ENCODE measurements at places on chromosomes 12 and 14.

DNA sequence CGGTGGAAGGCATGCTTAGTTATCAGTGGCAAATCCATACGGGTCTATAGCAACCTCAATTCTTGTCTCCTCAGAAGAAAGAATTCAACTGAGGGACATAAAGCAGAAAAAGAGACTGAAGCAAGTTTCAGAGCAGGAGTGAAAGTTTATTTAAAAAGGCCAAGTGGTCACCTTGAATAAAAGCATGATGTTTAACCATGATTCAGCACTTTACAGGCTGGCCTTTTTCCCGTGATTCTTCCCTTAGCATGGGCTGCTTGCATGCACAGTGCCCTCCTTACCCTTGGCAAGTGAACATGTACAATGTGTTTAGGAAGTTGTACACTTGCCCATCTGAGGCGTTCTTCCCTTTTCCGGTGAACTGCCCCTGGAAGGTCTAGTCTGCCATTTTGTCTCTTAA is 225.3 kb downstream of the ATP23 start:
- DNase-seq: no peak

DNA sequence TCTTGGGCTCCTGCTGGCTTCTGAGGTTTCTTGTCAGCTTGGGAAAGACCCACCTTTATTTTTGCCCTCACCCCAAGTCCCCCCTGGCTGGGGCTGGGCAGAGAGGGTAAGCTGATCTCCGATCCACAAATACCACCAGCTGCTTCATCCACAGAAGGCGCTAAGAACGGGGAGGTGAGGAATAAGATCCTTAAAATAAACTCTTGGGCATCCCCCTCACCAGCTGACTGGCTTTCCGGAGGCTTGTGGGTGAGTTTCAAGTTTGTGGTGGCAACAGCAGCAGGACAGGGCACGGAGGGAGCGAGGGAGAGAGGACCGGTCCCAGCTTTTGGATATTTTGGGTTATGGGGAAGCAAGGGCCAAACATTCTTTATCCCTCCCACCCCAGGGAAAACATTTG is 20.8 kb upstream of the HSPB8 start:
- DNase-seq: no peak

- DNase-seq: no peak
Observed at GRCh38 chr12:62767496-62767895, 167.5 kb downstream of the PPM1H start.

- no peak for DNase-seq
Observed at GRCh38 chr12:115749071-115749841, 528.2 kb downstream of the MED13L start.

DNA sequence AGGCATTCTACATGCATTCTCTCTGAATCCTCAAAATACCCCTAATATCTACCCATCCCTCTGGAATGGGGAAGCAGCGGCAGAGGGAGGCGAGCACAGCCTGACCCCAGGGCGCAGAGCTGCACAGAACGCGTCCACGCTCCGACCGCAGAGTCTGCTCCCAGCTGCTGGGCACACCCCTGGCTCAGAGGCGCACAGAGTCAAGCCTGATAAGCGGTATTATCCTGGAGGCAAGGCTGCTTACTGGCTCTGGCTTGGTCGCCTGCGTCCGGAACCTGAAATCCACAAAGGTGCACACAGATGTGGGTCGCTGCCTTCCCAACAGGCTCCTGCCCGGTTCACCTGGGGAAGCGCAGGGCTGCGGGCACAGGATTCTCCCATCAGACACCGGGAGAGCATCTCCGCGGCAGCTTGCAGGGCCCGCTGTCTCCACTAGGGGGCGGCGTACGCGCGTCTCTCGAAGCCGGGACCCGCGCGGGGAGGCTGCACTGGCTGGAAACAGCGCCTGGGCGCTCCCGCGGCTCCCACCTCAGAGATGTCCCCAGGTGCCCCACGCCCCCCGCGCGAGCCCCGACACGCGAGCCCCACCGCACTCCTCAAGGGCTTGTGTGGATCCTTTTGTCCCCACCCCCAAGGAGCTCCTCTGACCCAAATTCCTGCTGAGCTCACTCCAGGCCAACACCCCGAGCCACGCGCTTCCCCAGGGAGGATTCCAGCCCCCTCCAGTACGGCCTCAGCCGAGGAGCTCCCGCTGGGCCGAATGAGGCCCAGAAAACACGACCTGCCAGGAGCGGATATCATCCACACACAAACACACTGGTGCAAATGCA is 120.1 kb upstream of the FZD10 start:
- peak; percentile 83 for DNase-seq

- DNase-seq: no peak
Observed at GRCh38 chr12:52164624-52165023, 27.2 kb downstream of the KRT80 start.

DNA sequence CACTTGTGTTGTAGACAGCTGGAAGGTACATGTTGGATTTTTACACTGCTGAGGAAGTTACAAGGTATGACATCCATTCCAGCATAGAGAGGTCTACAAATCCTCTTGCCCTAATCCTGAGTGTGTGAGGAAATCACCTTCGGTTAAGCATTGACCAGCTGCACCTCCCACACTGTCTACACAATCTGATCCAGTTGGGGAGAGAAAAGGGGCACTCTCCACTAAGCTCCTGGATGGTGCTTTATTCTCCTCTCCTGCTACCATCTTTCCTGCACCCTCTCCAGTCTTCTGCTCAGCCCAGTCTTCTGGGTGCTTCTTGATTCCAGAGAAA is at the start of gene OR6J1:
Gene OR6J1, minus strand, starts transcription at position 48 of the 331 bp plus-strand sequence. CDS start 9,541 bp downstream, outside the sequence.
- no peak for DNase-seq

DNA sequence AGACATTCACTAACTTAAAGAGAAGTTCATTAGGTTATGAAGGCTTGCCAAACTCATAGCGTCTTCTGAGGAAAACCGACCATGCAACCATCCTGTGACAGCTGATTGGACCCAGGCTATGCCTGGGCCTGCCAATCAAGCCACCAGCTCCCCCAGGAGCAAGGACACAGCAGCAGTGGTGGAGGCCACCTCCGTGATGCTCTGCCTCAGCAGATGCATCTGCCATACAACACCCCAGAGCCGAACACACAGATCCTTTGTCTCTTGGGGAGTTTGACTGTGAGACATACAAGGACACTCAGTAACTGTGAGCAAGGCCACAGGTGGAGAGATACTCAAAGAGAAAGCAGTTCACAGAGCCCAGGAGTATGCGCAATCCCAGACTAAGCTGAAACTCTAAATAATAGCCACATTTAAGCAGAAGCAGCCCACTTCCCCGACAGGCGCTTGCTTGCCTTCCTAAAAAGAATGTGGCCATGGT is 10.0 kb upstream of the CNIH1 start:
- no peak for DNase-seq

GRCh38 chr14:21822109-21822508 is 148.5 kb upstream of the OR4E1 start:
- DNase-seq: no peak

GRCh38 chr12:26268841-26269561 is 73.6 kb downstream of the SSPN start:
- no peak for DNase-seq

GRCh38 chr12:47817272-47818006 is 2.3 kb downstream of the HDAC7 start:
- peak; percentile 49 for DNase-seq

DNA sequence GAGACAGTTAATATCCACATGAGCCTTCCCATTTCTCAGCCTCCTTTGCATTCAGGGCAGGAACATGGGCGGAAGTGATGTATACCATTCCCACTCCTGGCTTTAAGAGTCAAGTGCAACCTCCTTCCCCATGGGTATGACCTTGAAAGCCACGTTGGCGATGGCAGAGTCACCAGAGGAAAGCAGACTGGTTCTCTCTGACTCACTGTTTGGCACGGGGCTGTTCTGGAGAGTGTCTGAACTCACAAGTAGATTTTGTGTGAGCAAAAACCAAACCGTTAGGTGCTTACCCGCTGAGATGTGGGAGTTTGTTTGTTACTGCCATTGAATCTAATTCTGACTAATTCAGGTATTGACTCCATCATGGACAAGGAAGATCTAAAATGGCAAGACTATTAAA is 36.7 kb upstream of the PZP start:
- peak; percentile 88 for DNase-seq

DNA sequence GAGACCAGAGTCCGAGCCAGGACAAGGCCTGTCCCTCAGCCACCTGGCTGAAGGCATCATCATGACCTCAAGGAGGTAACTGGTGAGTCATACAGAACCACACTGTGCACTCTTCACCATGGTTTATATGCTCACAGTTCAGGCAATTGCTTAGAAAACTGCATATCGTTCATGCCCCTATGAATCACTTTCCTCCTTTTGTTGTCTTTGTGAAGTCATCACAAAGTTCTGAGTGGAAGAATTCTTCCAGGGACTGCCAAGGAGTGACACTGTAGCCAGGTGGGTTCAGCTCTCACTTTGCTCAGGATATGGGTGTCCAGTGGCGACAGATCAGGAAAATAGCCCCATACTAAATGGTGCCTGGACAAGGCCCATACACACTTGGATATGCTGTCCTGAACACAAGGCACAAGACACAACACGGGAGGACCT is 92.5 kb downstream of the DPF3 start:
- DNase-seq: peak; percentile 17

DNA sequence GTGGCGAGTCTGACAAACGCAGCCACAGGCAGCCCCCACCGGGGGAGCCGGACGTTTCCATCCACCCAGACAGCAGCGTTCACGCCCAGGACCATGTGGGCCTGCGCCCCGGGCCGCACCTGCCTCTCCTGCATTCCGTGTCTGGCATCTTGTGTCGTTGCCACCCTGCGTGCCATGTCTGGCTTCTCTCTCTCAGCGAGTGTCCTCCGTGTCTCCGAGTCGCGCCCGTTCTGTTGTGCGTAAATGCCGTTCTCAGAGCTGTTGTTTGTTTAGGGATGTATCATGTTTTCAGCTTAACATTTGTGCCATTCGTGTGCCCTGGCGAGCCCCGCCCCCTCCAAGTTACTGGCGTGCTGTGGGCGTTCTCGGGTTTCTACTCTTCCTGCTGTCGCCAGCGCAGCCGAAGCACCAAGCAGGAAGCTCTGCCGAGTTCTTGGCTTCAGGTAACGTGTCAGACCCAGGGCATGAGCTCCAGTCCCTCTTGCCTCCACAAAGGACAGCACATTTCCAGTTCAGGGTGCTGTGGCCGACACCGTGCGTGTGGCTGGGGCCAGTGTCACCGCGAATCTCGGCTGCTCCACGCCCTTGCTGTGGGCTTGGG is 34.6 kb downstream of the NOC4L start:
- DNase-seq: peak; percentile 69

DNA sequence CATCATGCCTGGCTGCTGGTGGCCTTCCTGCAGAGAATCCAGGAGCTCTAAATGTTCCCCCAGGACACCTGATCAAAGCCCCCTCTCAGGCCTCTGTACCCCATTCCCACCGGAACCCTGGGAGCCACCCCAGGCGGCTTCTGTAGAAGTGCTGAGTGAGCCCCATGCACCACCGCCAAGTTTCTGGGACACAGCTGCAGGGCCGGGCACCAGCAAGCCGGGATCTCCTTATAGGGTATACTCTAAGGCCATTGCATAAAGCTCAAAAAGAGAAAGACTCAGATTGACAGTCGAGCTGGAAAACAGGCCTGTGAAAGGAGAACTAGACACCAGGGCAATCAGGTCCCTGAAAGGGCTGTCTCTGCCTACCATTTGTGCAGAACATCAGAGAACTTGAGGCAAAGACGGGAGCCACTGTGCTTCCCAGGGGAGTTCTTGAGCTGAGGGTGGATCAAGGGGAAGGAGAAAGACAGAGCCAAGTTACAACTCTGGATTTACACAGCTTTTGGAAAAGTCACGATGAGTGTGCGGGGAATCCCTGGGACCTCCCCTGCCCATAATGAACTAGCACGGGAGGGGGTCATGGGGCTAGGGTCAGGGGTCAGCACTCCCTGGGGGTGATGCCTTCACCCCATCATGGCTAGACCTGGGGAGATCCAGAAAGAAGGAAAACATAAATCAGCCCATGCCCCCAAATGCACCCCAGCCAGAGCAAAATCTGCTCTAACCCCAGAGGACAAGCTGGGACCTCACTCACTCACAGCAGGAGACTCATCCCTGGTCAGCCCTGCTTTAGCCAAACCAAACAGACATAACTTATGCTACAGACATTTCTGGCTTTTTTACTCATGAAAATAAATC is 51.1 kb downstream of the ITPK1 start:
- DNase-seq: no peak

- peak; percentile 8 for DNase-seq
Observed at GRCh38 chr12:66144791-66145754, 14.5 kb upstream of the LLPH start.

All from activated CD4-positive, alpha-beta T cell treated with anti-CD3 and anti-CD28 coated beads for 36 hours (primary cell).